ENCODE measurements at places on chromosomes 13 and 19.

GRCh38 chr13:79742923-79743322 is 262.0 kb downstream of the NDFIP2 start:
- DNase-seq: no peak

- DNase-seq: no peak
Observed at GRCh38 chr19:40742886-40743285, 7.4 kb downstream of the ACTMAP start.

DNA sequence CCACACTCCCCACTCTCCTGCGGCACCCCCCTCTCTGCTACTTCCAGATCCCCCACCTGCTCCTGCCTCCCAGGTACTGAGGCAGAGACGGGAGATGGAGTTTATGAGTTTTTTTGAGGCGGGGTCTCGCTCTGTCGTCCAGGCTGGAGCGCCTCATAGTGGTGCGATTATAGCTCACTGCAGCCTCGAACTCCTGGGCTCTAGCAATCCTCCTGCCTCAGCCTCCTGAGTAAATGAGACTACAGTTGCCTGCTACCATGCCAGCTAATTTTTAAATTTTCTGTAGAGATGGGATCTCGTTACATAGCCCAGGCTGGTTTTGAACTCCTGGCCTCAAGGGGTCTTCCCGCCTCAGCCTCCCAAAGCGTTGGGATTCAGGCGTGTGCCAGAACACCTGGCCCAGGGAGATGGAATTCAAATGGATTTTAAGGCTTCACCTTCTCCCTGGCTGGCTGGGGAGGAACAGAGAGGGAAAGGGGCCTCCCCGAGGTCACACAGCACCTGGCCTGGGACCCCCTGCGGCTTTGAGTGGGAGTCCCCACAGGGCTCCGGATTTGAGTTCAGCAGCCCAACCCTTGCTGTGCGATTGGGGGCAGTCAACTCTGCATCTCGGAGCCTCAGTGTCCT is 19.5 kb upstream of the TNFAIP8L1 start:
- no peak for DNase-seq

- DNase-seq: no peak
Observed at GRCh38 chr13:80196756-80197155, 144.2 kb downstream of the SPRY2 start.

DNA sequence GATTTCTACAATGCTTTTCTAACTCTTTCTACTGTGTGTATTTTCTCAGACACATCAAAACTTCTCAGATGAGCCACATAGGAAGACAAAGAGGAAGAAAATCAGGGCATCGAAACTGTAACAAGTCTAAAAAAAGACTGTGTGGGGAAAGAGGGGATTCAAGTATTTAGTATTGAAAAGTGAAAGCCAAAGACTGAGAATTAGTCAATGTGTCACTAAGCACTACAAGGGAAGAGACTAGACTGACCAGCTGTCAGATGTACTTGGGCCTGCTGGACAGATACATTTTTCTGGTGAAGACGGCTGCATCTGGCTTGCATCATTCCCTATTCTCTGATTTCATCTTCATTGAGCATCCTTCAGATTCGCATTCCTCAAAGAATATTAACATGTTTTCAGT is 25.4 kb downstream of the COMMD6 start:
- no peak for DNase-seq

DNA sequence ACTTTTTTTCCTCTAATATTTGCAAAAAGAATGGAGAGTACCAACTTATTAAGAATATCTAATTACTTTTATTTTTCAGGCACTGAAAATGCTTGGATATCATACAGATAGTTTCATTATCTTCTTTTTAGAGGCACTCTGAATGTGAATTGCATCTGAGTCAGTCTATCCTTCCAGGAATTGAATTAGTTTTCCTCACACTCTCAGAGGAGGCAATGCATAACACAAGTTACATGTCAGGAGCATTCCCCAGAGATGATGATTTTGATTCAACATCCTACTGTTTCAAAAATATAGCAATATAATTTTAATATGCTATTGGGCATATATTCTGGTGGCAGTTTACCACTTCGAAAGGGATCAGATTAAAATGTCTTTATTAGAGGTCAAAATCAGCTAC is 1315.4 kb downstream of the PCDH9 start:
- DNase-seq: no peak

GRCh38 chr13:101127741-101128353 is 288.5 kb downstream of the NALCN start:
- DNase-seq: no peak

DNA sequence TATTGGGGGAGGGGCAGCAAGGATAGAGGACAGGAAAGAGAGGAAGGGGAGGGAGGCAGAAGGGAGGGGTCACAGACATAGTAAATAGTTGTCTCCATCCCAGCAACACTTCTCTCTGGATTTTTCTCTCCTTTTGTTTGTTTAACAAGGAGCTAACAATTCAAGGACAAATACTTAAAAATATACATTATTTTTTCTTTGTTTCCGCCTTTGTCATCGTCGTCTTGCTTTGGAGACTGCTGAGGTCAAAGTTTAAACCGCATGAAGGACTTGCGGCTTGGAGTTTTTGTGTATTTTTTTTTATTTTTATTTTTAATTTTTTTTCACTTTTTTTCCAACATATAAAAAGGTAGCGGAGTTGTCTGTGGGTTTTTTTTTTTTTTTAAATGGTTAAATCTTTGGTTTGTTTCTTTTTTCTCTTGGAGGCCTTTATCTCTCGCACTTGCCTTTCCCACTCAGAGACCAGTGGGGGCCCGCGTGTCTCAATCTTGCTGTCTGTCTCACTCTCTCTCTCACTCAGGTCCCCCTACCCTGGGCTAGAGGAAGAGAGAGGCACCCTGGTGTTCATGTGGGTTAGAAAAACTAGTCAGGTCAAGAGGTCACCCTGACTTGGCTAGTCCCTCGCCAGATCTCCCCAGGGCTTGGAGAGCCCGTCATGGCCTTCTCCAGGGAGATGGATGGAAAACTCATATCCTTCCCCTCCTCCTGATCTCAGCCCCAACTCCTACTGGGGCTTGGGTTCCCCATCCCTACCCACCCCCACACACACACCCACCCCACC is 11.0 kb downstream of the ZNF574 start:
- no peak for DNase-seq

DNA sequence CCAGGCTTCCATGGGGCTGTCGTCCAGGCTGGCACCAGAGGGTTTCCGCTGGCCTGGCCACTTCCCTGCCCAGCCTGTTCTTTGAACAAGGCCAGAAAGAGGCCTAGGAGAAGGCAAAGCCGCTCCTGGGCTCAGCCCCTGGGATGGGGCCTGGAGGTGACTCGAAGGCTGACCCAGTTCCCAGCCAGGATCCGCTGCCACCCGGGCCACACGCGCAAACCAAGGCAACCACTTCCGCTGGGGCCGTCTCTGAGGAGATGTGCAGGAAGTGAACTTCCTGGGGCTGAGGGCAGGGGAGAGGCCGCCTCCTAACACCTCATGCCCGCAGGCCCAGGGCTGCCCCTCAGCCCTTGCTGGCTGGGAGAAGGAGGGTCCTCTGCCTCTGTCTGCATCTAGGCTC is 15.2 kb downstream of the PLEKHF1 start:
- DNase-seq: no peak

GRCh38 chr19:15976836-15977689 is 28.3 kb downstream of the OR10H4 start:
- no peak for DNase-seq

DNA sequence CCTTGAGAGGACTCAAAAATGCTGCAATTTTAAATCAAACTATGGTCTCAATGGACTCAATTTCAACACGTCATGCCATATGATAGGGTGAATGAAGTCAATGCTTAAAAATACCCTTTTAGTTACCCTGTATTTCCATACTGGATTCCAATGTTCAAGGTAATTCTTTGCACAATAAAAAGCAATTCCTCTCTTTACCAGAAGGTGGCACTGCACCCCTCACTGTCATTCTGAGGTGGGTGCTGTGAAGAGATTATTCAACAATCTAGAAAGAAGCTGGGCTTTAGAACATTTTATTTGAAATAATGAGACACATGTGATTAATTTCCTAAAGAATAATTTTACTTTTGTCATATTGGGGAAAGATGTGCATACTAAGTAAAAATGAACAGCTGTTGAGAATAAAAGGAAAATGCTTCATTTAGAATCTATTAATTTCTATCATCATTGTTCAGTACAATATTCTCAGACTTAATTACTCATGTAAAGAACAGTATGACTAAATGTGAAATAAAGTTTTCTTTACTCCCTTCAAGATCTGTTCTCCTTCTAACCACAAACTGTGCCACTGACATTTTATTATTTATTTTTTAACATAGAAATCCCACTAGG is 789.1 kb downstream of the GPC5 start:
- DNase-seq: no peak

- DNase-seq: peak; percentile 31
Observed at GRCh38 chr19:45444318-45445041, 20.8 kb upstream of the ERCC1 start.

GRCh38 chr13:98293570-98294142 is 116.6 kb upstream of the RNF113B start:
- no peak for DNase-seq

DNA sequence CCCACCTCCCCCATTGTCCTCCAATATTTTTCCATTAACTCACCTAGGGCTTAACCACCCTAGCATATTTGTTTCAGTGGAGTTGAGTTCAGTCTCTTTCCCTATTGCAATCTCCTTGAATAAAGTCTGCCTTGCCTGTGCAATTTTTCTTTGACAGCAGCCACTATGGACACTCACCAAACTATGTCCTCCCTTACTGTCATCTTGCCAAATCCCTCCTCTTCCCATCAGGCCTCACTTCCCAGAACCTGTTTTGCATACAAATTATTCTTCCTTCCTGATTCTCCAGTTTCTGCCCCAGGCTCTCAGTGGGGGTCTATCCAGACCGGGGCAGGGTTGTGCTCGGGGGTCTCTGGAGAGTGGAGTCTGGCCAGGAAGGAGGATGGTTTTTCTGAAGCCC is 2.2 kb upstream of the LYPD5 start:
- no peak for DNase-seq

DNA sequence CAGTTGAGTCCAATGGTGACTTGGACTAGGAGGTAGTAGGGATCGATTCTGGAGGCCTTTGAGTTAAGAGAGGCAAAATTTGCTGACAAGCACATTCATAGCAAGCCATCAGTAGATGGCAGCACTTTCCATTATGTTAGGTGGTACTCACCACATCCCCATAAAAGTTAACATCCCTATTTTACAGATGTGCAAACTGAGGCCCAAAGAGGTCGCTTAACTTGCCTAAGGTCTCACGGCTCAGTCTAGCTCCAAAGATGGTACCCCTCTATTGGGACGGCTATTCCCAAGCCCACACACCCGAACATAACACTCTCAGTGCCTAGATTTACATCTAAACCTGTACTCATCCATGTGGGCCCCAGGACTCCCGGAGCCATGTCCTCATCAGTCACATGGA is 21.5 kb upstream of the FOSB start:
- DNase-seq: no peak

DNA sequence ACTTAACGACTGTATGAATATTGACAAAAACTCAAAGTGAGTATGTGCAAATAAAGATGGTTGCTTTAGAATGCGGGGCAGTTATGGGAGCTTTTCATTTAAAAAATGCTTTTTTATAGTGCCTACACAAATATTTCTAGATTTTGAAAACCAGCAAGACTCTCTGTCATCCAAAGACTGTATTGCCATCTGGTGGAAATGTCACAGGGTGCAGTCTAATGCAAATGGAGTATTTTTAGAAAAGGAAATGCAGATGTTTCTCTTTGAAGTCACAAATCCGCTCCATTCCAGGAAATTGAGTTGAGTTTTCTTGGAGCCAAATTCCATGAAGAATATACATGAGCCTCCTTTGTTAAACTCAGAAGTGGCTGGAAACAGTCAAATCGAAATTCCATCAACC is 2.3 kb upstream of the C1QTNF9B start:
- DNase-seq: no peak

- DNase-seq: peak; percentile 75
Observed at GRCh38 chr19:19528721-19529490, at the start of gene YJEFN3. Gene YJEFN3, plus strand, starts transcription at chr19:19528911. Its CDS starts 22 bp downstream, at chr19:19528933.

DNA sequence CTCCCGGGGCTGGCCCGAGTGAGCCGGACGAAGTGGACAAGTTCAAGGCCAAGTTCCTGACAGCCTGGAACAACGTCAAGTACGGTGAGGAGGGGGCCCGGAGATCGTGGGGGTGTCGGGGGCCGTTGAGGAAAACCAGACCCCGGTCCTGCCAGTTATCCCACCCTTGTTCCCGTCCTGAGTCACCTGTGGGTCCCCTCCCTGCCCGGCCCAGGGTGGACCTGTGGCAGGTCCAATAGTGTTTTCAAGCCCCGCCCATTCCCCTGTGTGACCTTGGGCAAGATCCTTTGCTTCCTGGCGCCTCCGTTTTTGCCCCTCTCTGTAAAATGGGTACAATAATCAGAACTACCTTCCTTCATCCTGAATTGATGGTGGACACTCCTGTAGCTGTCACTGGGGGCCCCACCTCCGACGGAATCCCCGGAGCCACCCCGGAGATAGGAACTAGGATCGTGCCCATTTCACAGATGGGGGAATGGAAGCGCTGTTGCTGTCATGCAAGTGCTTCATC is 593 bp downstream of the ATG4D start:
- no peak for DNase-seq

DNA sequence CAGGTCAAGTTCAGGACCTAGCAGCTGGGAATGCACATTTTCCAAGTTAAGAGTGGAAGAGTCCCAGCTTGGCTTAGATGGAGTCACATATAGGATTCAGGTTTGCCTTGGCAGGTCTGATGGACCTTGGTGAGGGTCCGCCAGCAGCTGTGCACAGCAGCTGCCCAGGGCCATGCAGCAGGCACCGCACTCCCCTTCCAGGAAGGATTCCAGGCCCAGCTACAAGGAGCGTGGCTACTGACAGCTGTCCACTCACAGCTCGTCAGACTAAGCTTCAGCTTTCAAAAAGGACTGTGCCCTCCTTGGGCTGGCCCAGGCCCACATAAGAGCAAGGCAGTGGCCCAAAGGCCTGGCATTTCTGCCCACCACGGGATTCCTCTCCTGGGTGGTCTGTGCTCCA is 68.4 kb downstream of the ALOX5AP start:
- no peak for DNase-seq

GRCh38 chr13:71360041-71360440 is 507.0 kb downstream of the DACH1 start:
- DNase-seq: no peak

GRCh38 chr19:55453511-55454260 is 7.8 kb downstream of the ISOC2 start:
- DNase-seq: no peak

DNA sequence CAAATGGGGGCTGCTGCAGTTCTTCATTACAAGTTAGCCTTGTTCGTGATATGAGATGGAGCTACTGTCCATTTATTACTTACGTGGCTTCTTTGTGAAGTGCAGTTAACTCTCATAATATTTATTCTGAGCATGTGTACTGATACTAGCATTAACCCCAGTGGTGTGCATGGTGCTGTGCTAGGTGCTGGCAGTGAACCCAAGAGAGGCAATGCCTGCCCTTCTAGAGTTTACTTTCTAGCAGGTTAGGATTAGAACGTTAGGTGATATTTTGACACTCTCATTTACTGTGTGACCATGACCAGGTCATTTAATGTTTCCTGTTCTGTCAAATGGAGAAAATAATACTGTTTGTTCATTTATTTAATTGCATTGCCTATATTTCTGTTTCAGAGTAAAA is 16.9 kb downstream of the PIBF1 start:
- DNase-seq: no peak

DNA sequence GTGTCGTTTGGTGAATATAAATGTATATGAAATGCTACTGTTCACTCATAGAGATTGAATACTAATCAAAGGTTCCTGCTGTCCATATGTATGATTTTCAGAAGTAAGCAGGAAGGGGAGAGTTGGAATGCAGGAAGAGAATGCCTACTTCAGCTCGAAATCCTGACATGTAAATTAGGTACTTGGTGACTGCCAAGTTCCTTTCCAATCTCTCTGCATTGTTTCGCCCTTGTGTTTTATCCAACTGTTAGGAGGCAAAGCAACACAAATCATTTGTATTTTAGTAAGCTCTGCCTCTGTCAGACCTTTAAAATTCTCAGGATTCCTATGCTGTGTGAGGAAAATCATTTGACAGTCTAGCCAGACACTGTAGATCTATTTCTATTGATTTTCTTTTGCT is 9.0 kb downstream of the STARD13 start:
- peak; percentile 7 for DNase-seq

All from caudate nucleus (tissue), 63 donors.